ENCODE measurements at places on chromosomes 7 and 10.
A peak's percentile ranks its signal among the peaks of the same experiment; 100 is the strongest.

DNA sequence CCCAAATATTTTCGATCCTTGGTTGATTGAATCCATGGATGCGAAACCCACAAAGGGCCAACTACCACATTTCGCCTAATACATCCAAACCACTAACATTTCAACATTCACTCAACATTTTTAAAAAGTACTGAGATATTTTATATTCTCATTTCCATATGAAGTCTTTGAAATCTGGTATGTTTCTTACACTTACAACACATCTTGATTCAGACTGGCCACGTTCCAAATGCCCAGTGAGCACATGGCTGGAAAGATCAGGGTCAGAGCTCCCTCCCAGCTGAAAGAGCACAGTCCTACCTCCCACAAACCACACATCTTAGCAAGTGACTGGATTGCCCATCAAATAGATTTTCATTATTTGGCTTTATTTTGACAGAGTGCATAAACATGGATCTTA, 18.9 kb downstream of the NCAPG2 start:
- no peak for DNase-seq

- DNase-seq, result no peak
Observed at GRCh38 chr7:78185149-78185745, 386.7 kb downstream of the PHTF2 start.

DNA sequence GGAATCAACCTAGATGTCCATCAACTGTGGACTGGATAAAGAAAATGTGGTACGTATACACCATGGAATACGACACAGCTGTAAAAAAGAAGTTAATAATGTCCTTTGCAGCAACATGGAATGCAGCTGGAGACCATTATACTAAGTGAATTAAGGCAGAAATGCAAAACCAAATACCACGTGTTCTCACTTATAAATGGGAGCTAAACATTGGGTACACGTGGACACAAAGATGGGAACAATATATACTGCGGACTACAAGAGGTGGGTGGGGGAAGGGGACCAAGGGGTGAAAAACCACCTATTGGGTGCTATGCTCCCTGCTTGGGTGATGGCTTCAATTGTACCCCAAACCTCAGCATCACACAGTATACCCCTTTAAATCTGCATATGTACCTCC, 385.5 kb downstream of the SORCS3 start:
- DNase-seq, result no peak

GRCh38 chr10:88129013-88129412, 265.6 kb downstream of the PTEN start:
- DNase-seq, result no peak

- no peak for DNase-seq
Observed at GRCh38 chr7:127678337-127678736, 26.3 kb downstream of the SND1 start.

- DNase-seq, result peak; percentile 87
Observed at GRCh38 chr10:103481974-103482531, 3.0 kb upstream of the CALHM3 start.

- no peak for DNase-seq
Observed at GRCh38 chr7:133602291-133602690, 349.4 kb downstream of the EXOC4 start.

GRCh38 chr10:558891-559766, 130.3 kb downstream of the DIP2C start:
- DNase-seq, result no peak

Data from HCT116 (cell line).